NCI-H1436 treated with DMSO at 0.1 percent for 48 hours (cell line): ENCODE measurements at places on chromosomes 6 and 20.

- DNase-seq = no peak
Observed at GRCh38 chr6:160388922-160389321, 40.7 kb downstream of the SLC22A3 start.

- no peak for DNase-seq
Observed at GRCh38 chr6:137903274-137903932, 36.3 kb downstream of the TNFAIP3 start.

DNA sequence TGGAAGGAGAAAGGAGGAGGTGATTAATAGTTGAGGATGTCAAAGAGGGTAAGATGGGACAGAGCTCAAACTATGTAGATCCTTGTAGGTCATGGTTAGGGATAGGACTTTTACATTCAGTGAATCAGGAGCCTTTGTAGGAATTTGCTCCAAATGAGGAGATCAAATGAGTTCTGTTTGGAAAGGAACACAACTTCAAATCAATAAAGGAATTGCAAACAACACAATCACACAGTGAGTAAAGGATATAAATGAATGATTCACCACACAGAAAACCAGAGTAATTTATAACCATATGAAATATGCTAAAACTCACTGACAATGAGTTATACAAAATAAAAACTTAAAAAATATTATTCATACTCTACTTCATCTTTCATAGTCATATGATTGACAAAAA, 480.8 kb upstream of the EPHA7 start:
- DNase-seq = no peak

- DNase-seq = no peak
Observed at GRCh38 chr6:47323887-47324286, 14.2 kb upstream of the TNFRSF21 start.

GRCh38 chr6:35149891-35150566, 8.9 kb upstream of the TCP11 start:
- DNase-seq = no peak
